ENCODE measurements at places on chromosomes 7 and 10.

DNA sequence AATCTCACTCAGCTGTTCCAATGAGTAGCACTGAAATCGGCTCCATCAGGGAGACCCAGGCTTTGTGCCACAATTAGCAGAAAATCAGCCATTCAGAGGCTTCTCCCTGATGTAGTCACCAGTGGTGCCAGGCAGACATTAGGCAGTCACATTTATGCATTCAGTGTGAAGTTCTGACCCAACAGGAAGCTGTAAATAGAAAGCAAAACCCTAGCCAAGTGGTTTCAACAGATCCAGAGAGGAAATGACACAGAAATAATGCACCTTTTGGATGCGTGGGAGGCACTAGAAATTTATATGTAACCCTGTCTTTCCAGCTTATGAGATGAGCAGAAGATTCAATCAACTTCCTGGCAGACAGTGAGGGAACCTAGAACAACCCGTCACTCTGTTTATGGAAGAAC lies 186.4 kb downstream of the PDE1C start:
- DNase-seq, result peak; percentile 25

DNA sequence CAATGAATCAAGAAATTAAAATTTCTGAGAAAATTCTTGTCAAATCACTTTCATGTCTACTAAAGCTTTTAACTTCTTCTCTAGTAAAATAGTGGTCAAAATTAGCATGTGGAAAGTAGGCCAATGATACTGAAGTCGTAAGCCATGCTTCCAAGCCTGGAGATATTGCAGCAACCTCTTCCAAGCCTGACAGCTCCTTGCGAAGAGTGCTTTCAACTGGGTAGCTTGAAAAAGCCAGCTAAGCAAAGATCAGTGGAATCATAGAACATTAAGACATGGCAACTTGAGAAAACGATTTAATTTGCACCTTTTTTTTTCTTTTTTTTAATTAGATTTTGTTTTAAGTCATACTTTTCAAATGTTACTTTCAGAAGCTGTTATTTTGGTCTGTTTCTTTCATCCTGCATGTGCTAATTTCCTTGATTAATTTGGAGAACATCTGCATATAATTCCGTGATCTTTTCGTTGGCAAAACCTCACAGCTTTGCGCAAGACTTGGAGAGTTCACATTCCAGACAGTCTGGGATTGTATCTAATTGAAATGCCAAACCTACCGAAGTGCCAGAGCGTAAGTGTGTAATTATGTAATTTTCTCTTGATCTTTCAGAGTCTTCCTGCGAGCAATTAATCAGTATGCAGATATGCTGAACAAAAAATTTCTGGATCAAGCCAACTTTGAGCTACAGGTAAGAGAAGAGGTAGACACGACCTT lies 142.2 kb upstream of the INSYN2A start:
- peak; percentile 82 for DNase-seq

- DNase-seq, result peak; percentile 28
Measured at GRCh38 chr10:109480836-109481235, 442.5 kb downstream of the XPNPEP1 start.

DNA sequence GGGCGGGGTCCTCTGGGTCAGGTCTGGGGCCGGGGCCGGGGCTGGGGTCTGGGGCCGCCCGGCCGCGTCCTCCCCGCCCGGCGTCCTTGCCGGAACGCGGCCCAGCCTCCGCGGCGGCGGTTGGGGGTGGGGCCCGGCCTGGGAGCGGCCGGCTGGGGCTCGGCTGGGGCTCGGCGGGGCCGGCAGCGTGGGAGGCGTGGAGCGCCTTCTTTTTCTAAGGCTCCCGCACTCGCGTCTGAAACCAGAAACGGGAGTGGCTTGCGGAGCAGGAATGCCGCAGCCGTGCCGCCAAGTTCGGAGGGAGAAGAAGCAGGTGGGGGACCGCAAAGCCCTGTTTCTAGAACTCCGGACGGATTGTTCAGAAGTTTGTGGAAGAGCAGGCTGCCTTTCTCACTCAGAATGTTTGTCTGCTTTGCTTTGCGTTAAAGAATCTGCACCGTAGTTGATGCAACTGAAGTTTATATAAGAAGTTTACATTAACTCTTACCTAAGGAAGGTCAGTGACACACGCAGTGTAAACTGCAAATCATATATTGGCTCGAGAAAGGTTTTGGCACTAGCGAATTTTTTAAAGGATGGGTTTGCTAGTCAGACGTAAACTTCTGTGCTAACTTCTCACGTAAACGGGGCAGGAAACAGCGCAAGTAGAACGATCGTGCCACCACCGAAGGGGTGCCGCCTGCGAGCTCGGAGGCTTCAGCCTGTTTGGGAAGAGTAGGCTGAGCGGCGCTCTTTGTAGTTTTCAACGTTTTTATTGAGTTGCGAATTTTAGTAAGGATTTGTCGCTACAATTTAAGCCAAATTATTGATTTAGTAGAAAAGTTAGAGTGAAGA lies 729 bp downstream of the DNAJB6 start:
- peak; percentile 47 for DNase-seq

- no peak for DNase-seq
Measured at GRCh38 chr10:132163826-132164515, 22.8 kb upstream of the DPYSL4 start.

Measured in fibroblast of skin of abdomen (primary cell).